ENCODE measurements at places on chromosomes 5 and 9. TPM values are rescaled to one million over a fixed set of nuclear protein-coding genes. Genes with fewer than 3 reads are reported as not detected.

The CDHR2 gene
- total RNA-seq: 1.6 TPM

The BDP1 gene
- 33.8 TPM for total RNA-seq

The SCGB3A2 gene
- total RNA-seq: not detected

The NTRK2 gene
- 4.7 TPM for total RNA-seq

The SV2C gene
- 0.27 TPM for total RNA-seq

The SPINK4 gene
- total RNA-seq: not detected

The CAMK2A gene
- not detected for total RNA-seq

The WWC1 gene
- 62.3 TPM for total RNA-seq

The HTR1A gene
- total RNA-seq: not detected

DNA sequence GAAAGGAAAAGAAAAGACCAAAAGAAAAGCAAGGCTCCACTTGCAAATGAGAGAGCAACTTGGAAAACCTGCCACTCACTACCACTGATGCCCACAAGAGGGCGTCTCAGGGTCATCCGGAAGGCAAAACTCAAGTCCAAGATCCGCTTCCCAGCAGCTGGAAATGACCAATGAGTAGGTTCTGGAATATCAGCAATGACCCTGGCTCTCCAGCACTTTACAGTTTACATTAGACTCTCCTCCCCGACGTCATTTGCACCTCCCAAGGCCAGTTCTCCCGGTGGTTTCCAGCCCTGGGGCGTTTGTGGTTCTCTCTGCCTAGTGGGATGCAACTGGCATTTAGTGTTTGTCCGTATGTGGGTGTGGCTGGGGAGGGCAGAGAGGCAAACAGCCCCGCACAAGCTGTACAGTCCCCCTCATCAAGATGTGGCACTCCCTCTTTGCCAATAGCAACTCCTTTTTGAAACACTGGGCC is 193.8 kb upstream of the ZNF618 start:
- DNase-seq: peak; percentile 65
- H3K4me1 ChIP-seq: peaks cover 4% of the 10 kb centered on the region
- H3K27ac ChIP-seq: no peak overlapping the region
- H3K36me3 ChIP-seq: no peaks in the 10 kb centered on the region

- H3K27ac ChIP-seq: no peak overlapping the region
- no peak overlapping the region for H3K4me3 ChIP-seq
- peaks cover 4% of the 10 kb centered on the region for H3K4me1 ChIP-seq
- H3K36me3 ChIP-seq: peaks cover 4% of the 10 kb centered on the region
Measured at GRCh38 chr9:37936965-37937364, 33.0 kb upstream of the SLC25A51 start.

DNA sequence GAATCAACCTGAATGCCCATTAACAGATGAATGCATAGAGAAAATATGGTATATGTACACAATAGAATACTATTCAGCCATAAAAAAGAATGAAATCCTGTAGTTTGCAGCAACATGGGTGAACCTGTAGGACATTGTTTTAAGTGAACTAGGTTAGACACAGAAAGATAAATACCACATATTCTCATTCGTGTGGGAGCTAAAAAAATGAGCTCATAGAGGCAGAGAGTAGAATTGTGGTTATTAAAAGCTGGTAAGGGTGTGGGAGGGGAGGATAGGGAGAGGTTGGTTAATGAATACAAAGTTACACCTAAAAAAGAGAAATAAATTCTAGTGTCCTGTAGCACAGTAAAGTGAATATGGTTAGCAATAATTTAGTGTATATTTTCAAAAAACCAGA is 23.5 kb downstream of the PTTG1 start:
- H3K27ac ChIP-seq: no peak overlapping the region
- no peak for DNase-seq
- no peaks in the 10 kb centered on the region for H3K4me1 ChIP-seq
- H3K4me3 ChIP-seq: no peak overlapping the region
- H3K36me3 ChIP-seq: no peaks in the 10 kb centered on the region
- no peaks in the 10 kb centered on the region for H3K27me3 ChIP-seq

DNA sequence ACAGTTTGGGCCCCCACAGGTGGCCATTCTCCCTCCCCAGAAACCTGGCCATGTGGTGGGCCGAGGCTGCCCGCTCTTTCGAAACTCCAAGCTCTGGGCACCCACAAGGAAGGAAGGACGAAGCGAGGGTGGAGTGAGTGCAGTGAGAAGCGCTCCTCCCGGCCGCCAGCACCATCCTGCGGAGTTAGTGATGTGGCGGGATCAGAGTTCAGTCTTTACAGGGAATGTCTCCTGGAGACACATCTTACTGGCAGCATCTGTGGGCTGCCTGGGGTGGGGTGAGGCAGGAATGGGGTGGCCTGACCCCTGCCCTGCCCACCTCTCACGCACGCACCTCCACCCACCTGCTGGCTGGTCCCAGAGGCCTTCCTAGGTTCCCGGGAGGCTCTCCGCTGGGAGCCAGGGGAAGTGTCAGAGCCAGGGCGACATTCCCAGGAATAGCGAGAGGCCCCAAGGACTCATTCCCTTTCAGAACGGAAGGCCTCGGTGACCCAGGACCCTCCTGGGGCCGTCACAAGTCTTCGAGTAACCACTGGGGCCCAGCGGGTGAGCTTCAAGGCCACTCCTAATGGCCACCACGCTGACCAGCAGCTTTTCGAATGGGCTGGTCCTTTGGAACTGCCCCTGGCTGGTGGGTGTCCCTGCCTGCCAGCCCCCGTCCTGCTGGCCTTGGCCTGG is 5.5 kb upstream of the RNU6ATAC start:
- H3K4me1 ChIP-seq: no peaks in the 10 kb centered on the region
- no peak for DNase-seq
- H3K36me3 ChIP-seq: no peaks in the 10 kb centered on the region

GRCh38 chr9:108603141-108603540 is 252.6 kb downstream of the ACTL7B start:
- DNase-seq: no peak
- no peak overlapping the region for H3K27ac ChIP-seq
- H3K36me3 ChIP-seq: no peaks in the 10 kb centered on the region
- peaks cover 47% of the 10 kb centered on the region for H3K27me3 ChIP-seq
- no peak overlapping the region for H3K4me3 ChIP-seq

- H3K4me3 ChIP-seq: no peak overlapping the region
- no peaks in the 10 kb centered on the region for H3K4me1 ChIP-seq
- H3K27ac ChIP-seq: no peak overlapping the region
- H3K27me3 ChIP-seq: peaks cover 4% of the 10 kb centered on the region
- peaks cover 1% of the 10 kb centered on the region for H3K36me3 ChIP-seq
Measured at GRCh38 chr5:52920929-52921328, 68.2 kb upstream of the ITGA2 start.

DNA sequence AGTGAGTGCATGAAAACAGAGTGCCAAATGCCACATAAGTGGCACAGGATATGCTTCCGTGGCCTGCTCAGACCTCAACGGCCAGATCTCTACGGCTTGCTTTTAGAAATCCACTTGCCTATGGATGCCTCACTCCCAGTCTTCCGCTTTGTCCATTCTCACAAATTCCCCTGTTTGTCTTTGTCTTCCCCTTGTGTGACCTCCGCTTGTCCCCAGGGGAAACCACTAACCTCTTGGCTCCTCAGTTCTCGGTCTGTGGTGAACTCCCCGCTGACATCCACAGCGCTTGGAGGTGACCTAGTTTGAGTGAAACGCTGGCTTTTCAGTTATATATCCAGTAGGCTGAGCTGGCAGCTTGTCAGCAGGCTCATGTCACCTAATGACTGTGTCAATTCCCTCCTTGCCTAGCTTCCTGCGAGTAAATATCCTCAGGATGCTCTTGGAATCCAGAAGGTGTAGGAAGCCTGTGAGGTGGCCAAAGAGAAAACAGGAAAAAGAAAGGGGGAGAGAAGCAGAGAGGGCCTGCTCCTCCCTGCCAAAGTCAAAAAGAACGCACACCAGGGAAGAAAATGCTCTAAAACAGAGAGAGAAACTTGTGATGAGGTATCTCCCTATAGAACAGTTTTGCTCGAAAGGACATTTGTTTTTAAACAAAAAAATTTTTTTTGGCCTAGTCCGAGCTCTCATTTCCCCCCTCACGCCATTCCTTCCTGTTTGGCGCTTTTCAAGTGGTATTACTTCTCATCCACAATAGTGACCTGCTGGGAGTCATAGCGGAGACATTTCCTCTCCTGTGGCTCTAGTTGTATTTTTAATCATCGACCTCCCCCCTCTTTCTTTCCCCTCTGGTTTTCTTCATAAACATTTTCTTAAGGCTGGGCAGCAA is 101.6 kb upstream of the SPRY4 start:
- no peaks in the 10 kb centered on the region for H3K36me3 ChIP-seq
- no peak overlapping the region for H3K4me3 ChIP-seq
- peaks cover 1% of the 10 kb centered on the region for H3K4me1 ChIP-seq
- no peak for DNase-seq
- no peaks in the 10 kb centered on the region for H3K27me3 ChIP-seq

DNA sequence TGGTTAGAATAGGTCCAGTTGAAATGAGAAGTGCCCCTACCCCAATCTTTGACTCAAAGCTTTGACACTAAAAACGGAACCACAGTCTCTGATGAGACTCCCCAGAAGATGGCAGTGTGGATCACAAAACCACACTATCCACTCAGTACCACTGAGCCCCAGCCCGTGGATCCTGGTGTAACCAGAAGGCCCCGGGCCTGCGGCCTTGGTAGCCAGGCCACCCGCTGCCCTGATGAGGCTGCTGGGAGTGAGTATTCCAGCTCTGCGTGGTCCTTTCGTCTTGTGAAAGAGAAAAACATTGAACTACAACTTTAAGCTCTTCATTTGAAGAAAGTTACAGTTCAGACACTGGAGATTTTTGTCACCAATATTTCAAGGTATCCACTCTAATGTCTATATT is 42.2 kb upstream of the FBP1 start:
- no peaks in the 10 kb centered on the region for H3K36me3 ChIP-seq
- peaks cover 15% of the 10 kb centered on the region for H3K27me3 ChIP-seq
- H3K4me3 ChIP-seq: no peak overlapping the region
- DNase-seq: peak; percentile 46
- no peaks in the 10 kb centered on the region for H3K4me1 ChIP-seq

DNA sequence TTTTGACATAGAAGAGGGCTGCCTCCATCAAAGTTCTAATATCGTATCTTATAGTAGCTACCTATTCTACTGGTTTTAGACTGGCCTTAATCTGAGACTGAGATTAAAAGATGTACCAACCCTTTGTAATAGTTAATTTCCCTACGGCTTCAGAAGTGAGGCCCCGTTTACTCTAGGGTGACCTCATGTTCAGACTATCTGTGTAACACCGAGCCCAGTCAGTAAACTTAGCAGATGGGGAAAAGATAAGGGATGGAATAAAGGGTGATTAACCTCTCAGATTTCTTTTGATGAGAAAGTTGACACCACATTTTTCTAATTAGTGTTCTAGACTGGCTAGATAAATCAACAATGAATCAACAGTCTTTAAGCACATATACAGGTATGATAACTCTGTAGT is 283.1 kb downstream of the KCTD16 start:
- H3K36me3 ChIP-seq: peaks cover 3% of the 10 kb centered on the region
- H3K27me3 ChIP-seq: no peaks in the 10 kb centered on the region
- H3K4me3 ChIP-seq: no peak overlapping the region
- DNase-seq: no peak
- peaks cover 35% of the 10 kb centered on the region for H3K4me1 ChIP-seq
- H3K27ac ChIP-seq: no peak overlapping the region

DNA sequence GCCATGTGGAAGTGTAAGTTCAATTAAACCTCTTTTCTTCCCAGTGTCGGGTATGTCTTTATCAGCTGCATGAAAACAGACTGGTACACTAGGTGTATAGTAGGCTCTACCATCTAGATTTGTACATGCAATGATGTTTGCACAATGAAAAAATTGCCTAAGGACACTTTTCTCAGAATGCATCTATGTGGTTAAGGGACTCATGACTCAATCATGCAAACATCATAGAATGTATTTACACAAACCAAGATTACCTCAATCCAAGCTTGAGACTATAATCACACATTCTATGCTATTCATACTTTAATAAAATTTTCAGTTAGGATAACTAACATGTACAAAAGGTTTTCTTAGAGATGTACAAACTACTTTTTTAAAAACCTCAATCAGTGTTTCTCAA is 1164.5 kb downstream of the CDH12 start:
- DNase-seq: no peak
- no peak overlapping the region for H3K4me3 ChIP-seq
- H3K36me3 ChIP-seq: no peaks in the 10 kb centered on the region
- peaks cover 3% of the 10 kb centered on the region for H3K4me1 ChIP-seq
- no peaks in the 10 kb centered on the region for H3K27me3 ChIP-seq
- no peak overlapping the region for H3K27ac ChIP-seq

- no peaks in the 10 kb centered on the region for H3K27me3 ChIP-seq
- H3K4me1 ChIP-seq: peaks cover 7% of the 10 kb centered on the region
- no peak for DNase-seq
- peaks cover 9% of the 10 kb centered on the region for H3K36me3 ChIP-seq
- H3K4me3 ChIP-seq: no peak overlapping the region
Measured at GRCh38 chr9:127405344-127406125, 8.6 kb downstream of the SLC2A8 start.

- no peaks in the 10 kb centered on the region for H3K27me3 ChIP-seq
- H3K36me3 ChIP-seq: no peaks in the 10 kb centered on the region
- no peak for DNase-seq
Measured at GRCh38 chr9:89538871-89539270, 41.0 kb upstream of the SEMA4D start.

DNA sequence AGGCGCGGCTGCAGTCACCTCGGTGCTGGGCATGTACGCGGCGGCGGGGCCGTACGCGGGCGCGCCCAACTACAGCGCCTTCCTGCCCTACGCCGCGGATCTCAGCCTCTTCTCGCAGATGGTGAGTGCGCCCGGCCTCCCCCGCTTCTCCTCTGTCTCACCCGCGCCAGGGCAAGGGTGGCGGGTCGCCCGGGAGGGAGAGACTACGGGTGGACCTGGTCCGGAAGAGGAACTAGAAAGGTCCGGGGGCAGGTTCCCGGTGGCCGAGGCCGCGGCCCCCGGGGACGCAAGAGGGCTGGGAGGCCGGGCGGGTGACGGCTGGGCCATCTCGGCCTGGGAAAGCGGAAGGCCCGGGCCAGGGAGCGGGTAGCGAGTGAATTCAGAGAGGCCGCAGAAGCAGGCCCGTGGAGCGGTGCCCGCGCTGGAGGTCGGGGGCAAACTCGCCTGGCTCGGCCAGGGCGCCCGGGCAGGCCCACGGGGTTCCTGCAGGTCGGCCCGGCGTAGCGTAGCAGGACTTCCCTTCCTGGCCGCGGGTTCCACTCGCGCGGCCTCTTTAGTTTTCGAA is 711 bp downstream of the IRX1 start:
- no peaks in the 10 kb centered on the region for H3K36me3 ChIP-seq
- DNase-seq: no peak
- peak overlapping the region; percentile 50 for H3K4me3 ChIP-seq
- H3K4me1 ChIP-seq: peaks cover 17% of the 10 kb centered on the region
- H3K27ac ChIP-seq: no peak overlapping the region
- H3K27me3 ChIP-seq: peaks cover 82% of the 10 kb centered on the region

GRCh38 chr5:42121401-42121800 is 196.3 kb downstream of the FBXO4 start:
- H3K4me1 ChIP-seq: no peaks in the 10 kb centered on the region
- no peak overlapping the region for H3K27ac ChIP-seq
- no peak for DNase-seq
- no peaks in the 10 kb centered on the region for H3K27me3 ChIP-seq
- H3K4me3 ChIP-seq: no peak overlapping the region

- H3K36me3 ChIP-seq: no peaks in the 10 kb centered on the region
- H3K27ac ChIP-seq: no peak overlapping the region
- no peaks in the 10 kb centered on the region for H3K4me1 ChIP-seq
- no peak for DNase-seq
- H3K27me3 ChIP-seq: no peaks in the 10 kb centered on the region
Measured at GRCh38 chr9:28735738-28736342, 1162.6 kb upstream of the C9orf72 start.

GRCh38 chr9:86700629-86701028 is 246.7 kb downstream of the GAS1 start:
- H3K36me3 ChIP-seq: no peaks in the 10 kb centered on the region
- DNase-seq: no peak
- no peak overlapping the region for H3K4me3 ChIP-seq
- H3K27ac ChIP-seq: no peak overlapping the region
- peaks cover 3% of the 10 kb centered on the region for H3K4me1 ChIP-seq
- peaks cover 12% of the 10 kb centered on the region for H3K27me3 ChIP-seq
